NCI-H526 treated with DMSO at 0.1 percent for 48 hours (cell line): ENCODE measurements at places on chromosomes 12 and 14.

DNA sequence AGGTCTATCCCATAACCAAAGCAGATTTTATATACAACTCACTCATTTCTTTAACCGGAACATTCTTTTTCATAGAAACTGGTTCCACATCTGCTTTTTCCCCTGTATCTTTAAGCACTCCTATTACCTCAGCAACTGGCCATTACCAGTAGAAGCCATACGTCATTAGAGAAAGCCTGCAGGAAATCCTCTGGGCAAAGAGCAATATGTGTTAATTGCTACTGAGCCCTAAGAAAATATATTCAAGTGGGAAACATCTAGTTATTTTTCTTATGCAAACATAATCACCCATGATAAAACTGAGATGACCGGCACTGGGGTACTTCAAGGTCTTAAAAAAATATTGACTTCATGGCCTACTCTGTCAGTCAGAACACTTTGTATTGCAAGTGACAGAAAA is 28.2 kb upstream of the CPSF6 start:
- no peak for DNase-seq

GRCh38 chr12:50275556-50275955 is 7.8 kb downstream of the LIMA1 start:
- no peak for DNase-seq

GRCh38 chr12:47020211-47020821 is 59.1 kb upstream of the PCED1B start:
- DNase-seq = no peak

DNA sequence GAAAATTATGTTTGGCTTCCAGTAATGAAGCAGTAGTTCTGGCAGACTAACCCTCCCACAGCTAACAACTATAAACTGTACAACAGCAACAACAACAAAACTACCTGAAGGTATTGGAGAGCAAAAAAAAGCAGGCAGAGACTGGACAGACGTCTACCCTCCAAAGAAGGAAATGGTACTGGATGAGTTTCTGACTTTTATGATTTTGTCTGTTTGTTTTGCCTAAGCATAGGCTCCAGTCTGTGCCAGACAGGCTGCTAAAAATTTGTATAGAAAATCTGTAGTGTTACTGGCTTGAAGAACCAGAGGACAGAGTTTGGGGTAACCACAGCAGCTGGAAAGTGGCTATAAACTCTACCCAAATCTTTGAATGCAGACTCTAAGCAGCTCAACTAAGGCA is 131.3 kb downstream of the SLC25A47 start:
- no peak for DNase-seq

DNA sequence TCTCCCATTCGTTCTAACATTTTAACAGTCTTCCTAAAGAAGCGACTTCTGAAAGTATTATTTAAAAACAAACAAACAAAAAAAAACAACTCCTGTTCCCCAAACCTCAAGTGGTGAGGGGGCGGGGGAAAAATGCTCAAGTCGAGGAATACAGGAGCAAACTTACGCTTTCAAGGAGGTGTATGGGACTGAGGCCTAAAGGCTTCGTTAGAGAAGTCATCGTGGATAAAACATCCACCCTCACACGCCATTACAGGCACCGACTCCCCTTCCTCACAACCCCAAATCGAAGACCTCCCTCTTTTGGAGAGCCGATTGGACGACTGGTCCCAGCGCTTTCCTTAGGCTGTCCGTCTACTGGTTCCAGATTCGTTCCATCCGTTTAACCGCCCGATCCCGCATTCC is 693 bp downstream of the CBX5 start:
- DNase-seq = no peak

DNA sequence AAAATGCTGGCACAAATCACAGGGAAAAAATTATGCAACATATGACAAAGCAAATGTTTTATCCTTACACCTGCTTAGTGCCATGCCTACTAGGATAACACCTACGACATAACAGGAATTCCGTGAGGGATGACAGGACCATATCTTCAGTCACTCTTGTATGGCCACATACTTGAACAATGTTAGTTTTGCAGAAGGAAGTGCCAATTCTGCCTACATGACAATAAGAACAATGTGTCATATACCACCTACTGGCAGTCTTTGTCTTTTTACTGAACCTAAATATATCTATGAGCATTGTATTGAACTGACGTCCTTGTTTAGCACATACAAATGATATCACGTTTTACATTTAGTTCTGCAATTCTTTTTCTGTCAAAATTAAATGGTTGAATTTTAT is 234.0 kb downstream of the ADAMTS20 start:
- no peak for DNase-seq

DNA sequence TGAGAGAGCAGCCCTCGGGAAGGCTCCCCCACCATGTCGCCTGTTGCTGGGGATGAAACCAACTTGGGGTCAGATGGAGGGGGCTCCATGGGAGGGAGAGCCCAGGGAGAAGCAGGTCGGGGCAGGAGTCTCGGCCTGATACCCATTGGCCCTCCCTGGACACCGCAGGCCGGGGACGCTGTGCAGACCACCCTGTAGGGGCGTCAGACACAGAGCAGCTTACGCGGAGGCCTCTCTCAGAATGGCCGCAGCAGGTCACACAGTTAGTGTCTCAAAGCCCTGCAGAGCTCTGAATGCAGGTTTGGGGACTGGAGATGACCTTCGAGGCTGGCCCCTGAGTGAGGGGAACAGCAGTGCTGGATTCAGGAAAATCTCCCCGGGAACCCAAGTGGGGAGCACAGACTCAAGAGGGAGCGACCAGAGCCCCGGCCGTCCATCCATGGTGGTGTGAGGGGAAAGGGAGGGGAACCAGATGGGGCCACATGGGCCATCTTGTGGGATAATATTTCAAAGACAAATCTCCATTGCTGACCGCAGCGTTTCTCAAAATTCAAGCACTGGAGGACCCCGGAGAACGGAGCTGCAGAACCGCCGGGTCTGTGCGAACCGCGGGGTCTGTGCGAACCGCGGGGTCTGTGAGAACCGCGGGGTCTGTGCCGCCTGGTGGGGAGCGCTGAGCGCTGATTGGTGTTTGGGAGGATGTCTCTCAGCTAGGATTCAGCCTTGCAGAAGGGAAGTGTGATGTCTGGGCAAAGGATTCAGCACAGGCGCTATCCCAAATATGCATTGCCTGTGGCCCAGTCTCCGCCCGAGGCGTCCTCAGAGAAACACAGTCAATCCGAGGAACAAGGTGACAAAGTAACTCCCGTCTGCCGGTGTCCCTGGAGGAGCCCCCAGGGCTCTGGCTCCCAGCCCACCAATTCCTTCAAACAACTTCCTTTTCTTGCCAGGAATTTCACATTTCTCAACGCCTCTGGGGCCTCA is 324.4 kb upstream of the RTL1 start:
- DNase-seq = no peak
